Smooth muscle cell of the umbilical artery (primary cell): ENCODE measurements at places on chromosomes 11 and 22. TPM values are rescaled to one million over a fixed set of nuclear protein-coding genes. Genes with fewer than 3 reads are reported as not detected.

BIRC3 gene
- 5.3 and 9.0 TPM in 2 replicates for total RNA-seq

NCAM1 gene
- total RNA-seq = 4.2 and 14.2 TPM in 2 replicates

CEP126 gene
- 0.89 and 1.2 TPM in 2 replicates for total RNA-seq

MYH9 gene
- total RNA-seq = 707 and 1,553 TPM in 2 replicates

OR51L1 gene
- not detected in 2 replicates for total RNA-seq

GRAP2 gene
- not detected in 2 replicates for total RNA-seq

OR52A1 gene
- not detected in 2 replicates for total RNA-seq
